ENCODE measurements at places on chromosomes 4 and X.

DNA sequence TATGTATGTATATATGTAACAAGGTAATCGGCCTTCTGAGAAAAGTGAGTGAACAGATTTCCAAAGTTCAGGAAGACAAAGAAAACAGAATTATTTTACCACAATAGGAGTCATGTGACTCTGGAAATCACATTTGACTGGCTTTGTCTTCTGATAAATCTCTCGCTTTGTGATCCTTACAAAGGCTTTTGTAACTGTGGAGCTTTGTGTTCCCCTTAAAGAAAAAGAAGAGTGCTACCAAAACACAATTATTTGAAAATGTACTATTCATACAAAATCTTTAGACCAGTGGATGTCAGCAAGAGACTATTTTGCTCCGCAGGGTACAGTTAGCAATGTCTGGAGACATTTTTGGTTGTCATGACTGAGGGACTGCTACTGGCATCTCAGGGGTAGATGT lies 238.8 kb downstream of the LDB2 start:
- DNase-seq = no peak

DNA sequence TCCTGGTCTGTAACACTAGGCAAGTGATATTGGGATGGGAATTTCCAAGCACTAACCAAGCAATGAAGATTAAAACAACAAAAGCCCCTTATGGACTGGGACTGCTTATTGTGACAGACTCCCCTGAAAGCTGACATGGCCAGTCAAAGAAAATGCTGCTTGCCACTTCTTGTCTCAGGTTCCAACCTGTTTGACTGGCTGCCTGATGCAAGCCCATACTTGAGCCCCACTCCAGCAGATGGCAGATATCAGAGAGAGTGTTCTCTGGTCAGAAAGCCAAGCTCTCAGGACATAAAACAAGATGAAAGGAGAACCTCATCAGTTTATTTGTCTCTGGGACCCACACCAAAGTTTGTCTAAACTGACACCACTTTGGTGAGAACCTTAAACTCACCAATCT lies 15.5 kb upstream of the IGBP1 start:
- DNase-seq = no peak

DNA sequence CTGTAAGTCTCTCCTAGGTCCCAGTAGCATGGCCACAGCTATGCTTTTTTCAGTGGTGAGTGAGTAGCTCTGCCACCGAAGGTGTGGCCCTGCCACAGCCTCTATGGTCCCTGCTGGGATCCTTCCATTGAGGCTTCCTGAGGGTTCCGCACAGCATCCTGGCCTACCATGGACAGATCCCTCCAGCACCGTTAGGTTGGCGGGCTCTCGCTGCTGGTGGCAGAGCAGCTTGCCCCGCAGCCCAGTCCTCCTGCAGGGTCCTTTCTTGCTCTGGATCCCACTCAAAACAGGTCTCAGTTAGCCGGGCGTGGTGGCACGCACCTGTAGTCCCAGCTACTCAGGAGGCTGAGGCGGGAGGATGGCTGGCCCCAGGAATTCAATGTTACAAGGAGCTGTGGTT lies 2.4 kb upstream of the PDZD4 start:
- no peak for DNase-seq

DNA sequence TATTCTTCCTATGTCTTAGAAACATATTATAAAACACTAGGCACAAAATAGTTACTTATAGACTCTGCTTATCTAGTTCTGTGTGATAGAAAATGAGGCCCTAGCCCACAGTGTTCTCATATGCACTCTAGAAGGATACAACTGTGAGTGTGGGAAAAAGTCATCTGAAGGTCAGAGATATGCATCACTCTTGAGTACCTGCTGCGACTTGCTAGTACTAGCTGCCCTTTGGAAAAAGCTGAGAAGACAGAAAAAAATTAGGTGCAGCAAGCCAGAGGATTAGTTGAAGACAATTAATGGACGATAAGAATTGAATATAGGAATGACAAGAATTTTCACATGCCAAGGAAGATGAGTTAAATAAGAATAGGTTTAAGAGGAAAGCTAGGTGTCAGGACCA lies 61.3 kb downstream of the MTHFD2L start:
- no peak for DNase-seq

DNA sequence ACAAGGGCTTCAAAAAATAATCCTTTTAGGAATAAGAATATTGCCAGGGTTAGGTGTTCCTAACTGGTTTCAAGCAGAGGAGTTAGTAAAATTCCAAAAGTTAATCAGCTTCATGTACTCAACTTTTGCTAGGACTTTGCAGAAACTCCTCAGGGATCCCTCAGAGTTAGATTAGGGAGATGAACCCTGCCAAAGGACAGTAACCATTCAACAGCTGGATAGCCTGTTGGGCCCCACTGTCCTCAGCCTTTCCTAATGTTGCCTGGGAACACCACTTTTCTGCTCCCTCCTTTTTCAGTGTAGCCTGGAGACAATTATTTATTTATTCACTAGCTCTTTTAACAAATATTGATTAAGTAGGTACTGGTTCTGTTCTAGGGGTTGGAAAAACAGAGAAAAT lies 53.8 kb downstream of the NFKB1 start:
- no peak for DNase-seq

- DNase-seq = no peak
Measured at GRCh38 chrX:13689741-13690211, 848 bp downstream of the RAB9A start.

DNA sequence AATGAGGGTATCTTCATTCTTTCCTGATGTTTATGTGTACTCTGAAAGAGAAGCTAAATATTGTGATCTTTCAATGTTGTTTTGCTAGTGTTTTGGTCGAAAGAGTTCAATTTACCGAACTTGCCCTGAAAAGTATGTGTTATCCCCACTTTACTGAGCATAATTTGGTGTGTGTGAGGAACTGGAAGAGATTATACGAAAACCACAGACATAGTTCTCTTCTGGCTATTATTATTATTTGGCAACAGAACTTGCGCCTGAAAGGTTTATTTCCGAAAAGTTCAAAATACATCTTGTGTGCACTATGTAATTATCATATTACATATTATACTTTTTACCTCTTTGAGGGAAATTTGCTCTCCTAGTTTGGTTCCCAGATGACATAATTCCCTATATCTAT lies 232.5 kb upstream of the INTU start:
- no peak for DNase-seq

DNA sequence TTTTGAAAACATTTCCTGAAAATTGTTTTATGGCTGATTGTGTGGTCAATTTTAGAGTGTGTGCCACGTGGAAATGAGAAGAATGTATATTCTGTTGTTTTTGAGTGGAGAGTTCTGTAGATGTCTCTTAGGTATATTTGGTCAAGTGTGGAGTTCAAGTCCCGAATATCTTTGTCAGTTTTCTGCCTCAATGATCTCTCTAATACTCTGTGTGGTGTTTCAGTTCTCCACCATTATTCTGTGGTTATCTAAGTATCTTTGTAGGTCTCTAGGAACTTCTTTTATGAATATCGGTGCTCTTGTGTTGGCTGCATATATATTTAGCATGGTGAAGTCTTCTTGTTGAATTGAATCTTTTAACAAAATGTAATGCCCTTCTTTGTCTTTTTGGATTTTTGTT lies 113.3 kb downstream of the LINC00632 start:
- DNase-seq = no peak

DNA sequence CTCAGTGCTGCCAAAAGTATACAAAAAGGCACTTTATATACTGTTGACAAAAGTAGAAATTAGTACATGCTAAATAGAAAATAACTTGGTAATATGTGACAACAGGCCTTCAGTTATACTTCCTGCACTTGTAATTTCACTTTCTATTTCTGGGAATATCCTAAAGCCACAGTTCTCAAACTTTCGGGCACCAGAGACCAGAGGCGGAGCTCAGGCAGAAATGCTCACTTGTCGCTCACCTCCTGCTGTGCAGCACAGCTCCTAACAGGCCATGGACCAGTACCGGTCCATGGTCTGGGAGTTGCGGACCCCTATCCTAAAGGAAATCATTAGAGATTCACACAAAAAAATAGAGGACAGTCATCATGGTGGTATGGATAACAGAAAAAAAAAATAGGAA lies 25.7 kb downstream of the ACSL4 start:
- no peak for DNase-seq

DNA sequence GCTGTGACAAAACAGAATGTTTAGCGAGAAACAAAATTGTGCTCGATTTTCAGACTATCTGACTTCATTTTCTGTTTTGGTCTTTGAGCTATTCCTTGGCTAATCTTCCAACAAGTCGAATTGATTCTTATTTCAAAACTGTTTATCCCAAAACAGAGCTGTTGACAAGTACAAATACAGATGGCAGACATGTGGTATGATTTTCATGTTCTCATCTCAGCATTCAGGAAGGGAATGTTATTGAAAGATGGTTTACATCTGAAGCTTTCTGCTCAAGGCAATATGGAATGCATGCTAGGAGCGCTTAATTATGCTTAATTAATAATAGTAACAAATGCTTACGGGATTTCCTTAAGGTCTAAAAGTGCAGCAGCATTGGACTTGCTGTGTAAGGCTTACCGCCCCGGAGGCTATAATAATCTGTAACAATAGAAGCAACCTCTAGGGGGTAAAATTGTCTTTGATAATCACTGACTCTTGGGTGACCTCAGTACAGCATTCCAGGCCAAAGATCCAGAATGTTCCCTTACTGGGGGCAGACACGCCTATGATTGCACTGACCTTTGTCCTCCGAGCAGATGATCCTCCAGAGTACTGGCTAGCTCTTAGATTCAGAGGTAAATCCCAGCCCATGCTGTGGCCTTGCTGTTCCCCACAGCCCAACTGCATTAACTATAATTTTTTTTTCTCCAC lies 16.4 kb downstream of the LSM6 start:
- DNase-seq = no peak

- no peak for DNase-seq
Measured at GRCh38 chrX:53584891-53585290, 101.6 kb downstream of the HUWE1 start.

DNA sequence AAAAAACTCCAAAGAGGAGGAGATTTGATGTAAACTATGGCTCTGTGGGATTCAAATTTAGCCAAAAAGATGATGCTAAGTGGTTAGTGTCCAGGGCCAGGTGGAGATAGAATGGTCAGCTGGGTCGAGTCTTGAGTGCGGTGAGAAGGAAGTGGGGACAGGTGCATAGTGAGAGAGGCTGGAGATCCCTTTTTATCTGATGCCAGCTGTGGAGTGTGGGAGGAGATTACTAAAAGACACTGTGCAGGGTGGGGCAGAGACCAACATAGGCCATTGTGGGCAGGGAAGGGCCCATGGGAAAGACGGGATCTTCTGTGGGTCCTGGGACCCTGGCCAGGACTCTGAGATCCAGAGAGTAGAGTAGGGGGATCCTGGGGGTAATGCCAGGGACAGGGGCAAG lies 34.6 kb upstream of the LEF1 start:
- DNase-seq = no peak

GRCh38 chr4:153497091-153497531 lies 31.0 kb downstream of the TMEM131L start:
- no peak for DNase-seq

DNA sequence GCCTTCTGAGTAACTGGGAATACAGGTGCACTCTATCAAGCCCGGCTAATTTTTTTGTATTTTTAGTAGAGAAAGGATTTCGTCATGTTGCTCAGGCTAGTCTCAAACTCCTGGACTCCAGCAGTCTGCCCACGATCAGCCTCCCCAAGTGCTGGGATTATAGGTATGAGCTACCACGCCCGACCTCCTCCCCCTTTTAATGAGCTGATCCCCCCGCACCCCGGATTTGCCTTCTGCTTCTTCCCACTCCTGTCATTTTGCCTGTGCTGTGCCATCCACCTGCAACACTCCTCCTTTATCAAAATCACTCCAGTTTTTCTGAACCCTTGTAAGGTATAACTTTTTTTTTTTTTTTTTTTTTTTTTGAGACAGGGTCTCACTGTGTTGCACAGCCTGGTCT lies 33.4 kb downstream of the SPINK2 start:
- no peak for DNase-seq

DNA sequence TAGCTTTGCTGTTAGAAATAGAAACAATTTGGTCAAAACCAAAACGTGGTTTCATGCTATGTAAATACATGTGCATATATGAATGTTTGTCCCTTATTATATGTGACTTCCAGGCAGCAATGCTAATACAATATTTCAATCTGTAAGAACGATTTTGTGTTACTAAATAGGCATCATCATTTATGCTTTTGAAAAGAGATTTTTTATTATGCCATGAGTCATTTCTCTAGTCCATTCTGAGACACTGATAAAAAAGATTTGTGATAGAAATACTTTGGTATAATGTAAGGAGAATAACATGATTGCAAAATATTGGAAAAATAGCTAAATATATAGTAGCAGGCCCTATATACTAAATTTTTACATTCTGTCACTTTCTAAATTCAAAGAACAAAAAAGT lies 28.9 kb downstream of the SYNPO2 start:
- DNase-seq = no peak

DNA sequence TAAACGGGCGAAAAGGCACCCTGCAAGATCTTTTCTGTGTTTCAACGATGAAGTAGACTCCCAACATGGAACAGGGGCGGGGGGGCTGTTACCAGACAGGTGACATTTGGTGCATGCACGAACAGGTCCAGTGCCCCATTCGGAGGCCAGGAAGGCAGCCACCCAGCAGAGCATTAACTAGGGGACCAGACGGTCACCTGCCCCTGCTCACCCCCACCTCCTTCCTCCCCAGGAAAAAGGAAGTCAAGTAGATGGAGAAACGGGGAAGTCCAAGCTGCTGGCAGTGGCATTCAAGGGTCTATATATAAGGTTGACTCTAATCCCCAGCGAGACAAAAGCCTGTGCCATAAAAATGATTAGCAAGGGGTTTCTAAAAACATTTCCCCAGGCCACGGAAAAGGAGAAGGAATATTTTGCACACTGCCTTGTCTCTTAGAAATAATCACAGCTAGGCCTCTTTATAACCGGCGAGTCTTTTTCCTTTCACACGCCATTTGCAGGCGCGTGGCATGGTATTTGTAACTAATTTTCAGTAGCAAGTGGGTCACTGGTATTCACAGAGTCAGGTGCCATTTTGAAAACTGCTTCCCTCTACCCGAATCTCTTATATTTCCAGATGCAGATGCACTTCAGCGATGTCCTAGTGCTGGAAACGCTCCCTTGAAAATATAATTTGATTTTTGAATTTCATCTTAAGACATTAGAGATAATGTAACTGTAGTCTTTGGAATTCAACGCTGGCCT lies 1.2 kb upstream of the TMSB4X start:
- no peak for DNase-seq

DNA sequence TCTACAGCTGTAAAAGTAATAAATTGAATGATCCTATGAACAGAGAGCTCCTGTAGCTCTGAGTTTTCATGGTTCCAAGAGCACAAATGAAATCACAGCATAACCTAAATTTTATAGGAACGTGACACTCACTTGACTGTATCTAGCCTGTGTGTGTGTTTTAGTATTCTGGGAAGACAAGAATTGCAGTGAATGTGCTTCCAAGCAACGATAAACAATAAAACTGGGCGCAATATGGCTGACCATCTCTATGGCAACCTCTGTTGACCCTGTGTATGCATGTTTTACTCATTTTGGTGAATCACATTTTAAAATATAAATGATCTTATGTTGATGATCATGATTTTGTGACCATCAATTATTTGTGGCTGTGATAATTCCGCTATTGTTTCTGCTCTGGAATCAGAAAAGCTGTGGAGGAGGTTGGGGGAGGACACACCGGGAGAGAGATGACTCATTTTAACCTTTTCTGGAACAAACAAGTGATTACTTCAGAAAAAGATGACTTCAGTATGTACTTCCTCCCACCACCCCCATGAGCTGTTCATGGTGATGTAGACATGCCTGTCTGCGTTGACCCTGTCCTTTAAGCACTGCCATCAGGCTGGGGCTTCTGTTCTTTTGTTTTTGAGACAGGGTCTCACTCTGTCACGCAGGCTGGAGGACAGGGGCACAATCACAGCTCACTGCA lies 31.8 kb downstream of the USP11 start:
- DNase-seq = no peak

All from T47D (cell line).